ENCODE measurements at places on chromosomes 1 and 21.

DNA sequence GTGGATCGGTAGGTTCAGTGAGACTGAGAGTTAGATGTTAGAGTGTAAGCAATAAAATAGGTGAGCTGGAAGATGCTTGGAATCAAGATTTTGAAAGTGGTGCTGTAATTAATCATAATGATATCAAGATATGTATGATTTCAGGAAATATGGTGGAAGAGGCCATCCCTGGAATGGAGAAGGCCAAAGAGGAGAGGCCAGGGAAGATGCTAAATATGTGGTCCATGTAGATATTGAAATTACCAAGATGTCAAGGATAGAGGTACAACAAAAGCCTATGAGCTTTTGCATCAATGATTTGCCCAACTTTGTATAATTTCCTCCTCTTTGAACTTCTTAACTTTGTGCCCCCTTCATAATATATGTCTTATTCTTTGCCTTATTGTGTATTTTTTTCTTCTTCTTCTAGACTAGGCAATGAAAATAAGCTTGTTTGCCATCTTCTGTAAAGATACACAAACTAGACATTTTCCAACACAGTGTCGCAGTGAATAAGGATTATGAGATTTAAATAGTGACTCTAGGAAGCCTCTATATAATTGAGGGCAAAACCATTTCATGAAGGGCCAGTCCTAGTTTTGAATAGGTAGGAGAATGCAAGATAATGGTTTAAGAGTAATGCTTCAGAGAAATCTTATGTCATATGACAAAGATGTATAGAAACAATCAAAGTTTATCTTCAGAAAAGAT is 8.9 kb downstream of the PTGS2 start:
- DNase-seq, result no peak

GRCh38 chr1:234565132-234565531 is 44.8 kb downstream of the IRF2BP2 start:
- DNase-seq, result no peak

- DNase-seq, result no peak
These were observed 111.1 kb downstream of the SMYD2 start for GRCh38 chr1:214391873-214392645.

- no peak for DNase-seq
These were observed 9.1 kb downstream of the SGIP1 start for GRCh38 chr1:66542811-66543767.

- DNase-seq, result no peak
These were observed 297.9 kb upstream of the GREM2 start for GRCh38 chr1:240909701-240910457.

- DNase-seq, result no peak
These were observed 3.1 kb downstream of the CHD1L start for GRCh38 chr1:147245586-147246021.

- DNase-seq, result no peak
These were observed 6.6 kb upstream of the SLC35A3 start for GRCh38 chr1:99963041-99963795.

Measured in brain pericyte (primary cell).